ENCODE measurements at places on chromosomes 7 and 10. TPM values are rescaled to one million over a fixed set of nuclear protein-coding genes. Genes with fewer than 3 reads are reported as not detected.

ABCB1 gene
- 1.7 TPM for total RNA-seq

MKI67 gene
- 0.74 TPM for total RNA-seq

UTF1 gene
- not detected for total RNA-seq

OR9A4 gene
- not detected for total RNA-seq

FBXL13 gene
- total RNA-seq = 2.3 TPM

TMEM176B gene
- total RNA-seq = 3.8 TPM

MMP21 gene
- total RNA-seq = under 0.01 TPM

EGFR gene
- 24.2 TPM for total RNA-seq

CFAP69 gene
- total RNA-seq = 7.7 TPM

WEE2 gene
- not detected for total RNA-seq

PNLIP gene
- not detected for total RNA-seq

GBF1 gene
- total RNA-seq = 19.4 TPM

POM121C gene
- 8.0 TPM for total RNA-seq

GRM3 gene
- total RNA-seq = not detected

HABP2 gene
- not detected for total RNA-seq

LMBR1 gene
- 51.6 TPM for total RNA-seq
